ENCODE measurements at places on chromosomes 12 and 14.

DNA sequence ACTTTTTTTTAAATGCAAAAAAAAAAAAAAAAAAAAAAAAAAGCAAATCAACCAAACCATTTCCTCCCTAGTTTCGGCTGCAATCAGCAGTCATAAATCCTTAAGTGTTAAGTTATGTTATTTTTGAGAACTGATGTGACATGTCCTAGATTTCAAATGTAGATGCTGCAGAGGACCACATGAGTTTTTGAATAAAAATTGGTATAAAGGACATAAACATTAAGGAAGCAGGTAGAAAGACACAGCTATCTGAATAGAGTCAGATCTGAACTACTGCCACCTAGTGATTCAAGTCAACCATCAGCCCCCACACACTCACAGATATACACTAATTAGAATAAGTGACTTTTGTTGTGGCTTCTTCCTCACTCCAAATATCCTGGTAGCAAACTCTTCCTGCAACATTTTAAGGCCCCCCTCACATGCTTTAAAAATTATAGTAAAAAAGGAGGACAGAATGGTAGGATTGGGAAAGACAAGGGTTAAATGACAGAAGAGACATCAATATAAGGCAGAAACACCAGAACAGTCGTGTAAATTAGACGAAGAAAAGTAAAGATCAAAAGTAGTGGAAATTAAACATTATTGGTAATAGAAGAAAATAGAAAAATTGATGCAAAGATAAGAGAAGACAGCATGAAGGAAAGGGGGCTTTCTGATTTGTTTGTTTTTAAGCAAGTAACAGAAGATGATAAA lies 394.5 kb upstream of the ATP2B1 start:
- no peak for DNase-seq

GRCh38 chr12:115362339-115362976 lies 678.5 kb upstream of the TBX3 start:
- DNase-seq = no peak

DNA sequence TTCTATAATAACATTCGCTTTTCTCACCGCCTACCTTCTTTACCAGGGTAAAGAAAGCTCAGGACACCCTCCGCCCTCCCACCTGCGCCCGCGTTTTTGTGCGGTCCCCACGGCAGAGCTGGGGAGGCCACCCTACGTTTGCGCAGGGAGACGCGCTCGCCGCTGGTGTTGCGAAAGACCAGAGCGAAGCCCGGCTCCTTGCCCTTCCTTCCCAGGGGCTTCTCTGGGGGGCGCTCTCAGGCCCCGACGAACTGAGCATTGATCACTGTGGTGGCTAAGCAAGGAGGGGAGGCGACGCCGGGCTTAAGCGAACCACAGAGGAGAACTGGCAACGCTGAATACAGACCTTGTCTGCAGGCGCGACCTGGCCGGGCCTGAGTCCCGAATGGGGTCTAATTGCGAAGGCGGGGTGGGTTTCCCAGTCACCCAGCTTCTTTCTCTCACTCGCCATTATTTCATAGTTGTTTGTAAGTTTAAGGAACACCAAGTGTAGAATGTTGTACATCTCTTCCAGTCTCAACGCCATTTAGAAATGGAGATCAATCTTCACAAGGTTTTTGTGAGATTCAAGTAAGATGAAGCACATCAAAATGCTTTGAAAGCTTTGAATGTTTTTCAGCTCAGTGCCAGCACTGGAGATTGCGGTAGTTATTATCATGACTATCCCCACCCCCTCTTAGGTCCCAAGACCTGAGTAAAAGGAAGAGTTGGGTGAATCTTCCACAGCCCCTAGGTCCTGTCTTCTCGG lies 1.7 kb upstream of the NKX2-1 start:
- no peak for DNase-seq

DNA sequence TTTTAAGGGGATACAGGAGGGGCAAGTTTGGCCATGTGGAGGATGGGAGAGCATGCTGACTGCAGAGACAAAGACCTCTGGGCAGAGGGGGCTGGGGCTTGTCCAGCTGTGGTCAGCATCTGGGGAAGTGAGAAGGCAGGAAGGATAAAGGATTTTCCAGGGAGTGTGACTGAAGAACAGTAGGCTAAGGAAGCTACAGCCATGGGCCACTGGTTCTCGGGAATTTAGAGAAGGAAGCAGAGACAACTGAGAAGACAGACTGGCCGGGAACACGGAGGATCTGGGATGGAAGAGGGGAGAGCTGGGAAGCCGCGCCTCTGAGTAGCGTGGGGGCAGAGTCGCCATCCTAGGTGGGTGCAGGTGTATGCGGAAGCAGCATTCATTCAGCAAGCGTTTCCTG lies 7.0 kb upstream of the PGAM5 start:
- no peak for DNase-seq

DNA sequence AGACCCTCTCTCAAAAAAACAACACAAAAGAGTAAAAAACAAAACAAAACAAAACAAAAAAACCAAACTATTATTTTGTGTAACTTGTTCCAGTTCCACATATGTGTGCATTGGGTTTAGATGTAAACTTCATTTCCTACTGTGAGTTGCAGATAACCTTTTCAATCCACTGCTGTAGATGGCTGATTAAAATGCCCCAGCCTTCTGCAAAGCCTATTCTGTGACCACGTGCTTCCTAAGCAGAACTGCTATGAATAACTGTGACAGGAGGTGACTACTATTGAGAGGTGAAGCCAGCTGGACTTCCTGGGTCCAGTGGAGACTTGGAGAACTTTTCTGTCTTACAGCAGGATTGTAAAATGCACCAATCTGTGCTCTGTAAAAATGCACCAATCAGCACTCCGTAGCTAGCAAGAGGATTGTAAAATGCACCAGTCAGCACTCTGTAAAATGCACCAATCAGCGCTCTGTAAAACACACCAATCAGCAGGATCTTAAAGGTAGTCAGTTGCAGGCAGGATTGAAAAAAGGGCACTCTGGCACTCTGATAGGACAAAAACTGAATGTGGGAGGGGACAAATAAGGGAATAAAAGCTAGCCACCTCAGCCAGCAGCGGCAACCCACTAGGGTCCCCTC lies 10.3 kb upstream of the ELK3 start:
- DNase-seq = no peak
